ENCODE measurements at places on chromosomes 6 and 20.

DNA sequence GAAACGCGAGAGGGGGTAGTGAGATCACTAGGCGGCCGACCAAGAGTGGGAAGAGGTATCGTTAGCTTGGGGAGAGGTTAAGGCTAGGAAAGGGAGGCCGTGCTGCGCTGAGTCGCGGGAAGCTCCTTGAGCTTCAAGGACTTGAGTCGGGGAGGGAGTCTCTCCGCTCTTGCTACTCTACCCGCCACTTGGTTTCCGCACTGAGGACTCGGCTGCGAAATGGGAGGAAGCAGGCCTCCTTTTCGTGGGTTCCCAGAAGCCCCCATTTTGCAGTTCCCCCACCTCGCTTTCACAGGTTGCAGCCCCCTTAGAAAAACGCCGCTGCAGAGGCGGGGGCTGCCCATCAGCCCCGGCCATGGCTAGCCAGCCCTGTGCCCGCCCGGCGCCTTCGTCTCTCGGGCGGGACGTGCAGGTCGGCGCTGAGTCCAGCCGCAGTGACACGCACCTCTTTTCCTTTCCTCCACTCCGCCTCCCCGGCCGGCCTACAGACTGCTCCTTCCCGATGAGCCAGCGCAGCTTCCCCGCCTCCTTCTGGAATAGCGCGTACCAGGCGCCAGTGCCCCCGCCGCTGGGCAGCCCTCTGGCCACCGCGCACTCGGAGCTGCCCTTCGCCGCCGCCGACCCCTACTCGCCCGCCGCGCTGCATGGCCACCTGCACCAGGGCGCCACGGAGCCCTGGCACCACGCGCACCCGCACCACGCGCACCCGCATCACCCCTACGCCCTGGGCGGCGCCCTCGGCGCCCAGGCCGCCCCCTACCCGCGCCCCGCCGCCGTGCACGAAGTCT is 4.9 kb downstream of the VGLL2 start:
- DNase-seq = no peak

DNA sequence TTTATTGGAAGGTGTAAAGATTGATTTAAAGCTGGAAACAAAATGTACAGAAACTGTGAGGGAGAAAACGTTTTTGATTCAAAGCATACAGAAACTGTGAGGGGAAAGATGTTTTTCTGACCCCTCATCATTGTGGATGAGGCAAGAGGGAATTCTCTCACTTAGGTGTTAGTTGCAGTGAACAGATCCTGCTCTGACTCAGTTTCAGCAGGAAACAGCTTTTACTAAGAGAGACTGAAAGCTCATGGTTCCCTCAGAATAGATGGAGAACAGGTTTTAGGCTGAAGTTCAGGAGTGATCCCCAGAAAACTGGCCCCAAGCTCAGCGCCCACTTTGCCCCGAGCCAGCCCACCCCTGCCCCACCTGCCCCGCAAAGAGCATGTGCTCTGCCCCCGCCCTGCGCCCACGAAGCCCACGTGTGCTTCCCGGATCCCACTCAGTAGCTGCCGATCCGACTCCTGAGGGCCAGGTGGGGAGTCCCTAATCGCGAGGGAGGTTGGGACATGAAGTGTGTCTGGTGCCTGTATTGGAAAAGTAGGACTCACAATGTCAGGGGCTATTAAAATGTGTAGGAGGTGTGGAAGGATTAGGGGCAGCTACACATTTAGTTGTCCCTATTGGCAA is 41.2 kb downstream of the DUSP22 start:
- no peak for DNase-seq

DNA sequence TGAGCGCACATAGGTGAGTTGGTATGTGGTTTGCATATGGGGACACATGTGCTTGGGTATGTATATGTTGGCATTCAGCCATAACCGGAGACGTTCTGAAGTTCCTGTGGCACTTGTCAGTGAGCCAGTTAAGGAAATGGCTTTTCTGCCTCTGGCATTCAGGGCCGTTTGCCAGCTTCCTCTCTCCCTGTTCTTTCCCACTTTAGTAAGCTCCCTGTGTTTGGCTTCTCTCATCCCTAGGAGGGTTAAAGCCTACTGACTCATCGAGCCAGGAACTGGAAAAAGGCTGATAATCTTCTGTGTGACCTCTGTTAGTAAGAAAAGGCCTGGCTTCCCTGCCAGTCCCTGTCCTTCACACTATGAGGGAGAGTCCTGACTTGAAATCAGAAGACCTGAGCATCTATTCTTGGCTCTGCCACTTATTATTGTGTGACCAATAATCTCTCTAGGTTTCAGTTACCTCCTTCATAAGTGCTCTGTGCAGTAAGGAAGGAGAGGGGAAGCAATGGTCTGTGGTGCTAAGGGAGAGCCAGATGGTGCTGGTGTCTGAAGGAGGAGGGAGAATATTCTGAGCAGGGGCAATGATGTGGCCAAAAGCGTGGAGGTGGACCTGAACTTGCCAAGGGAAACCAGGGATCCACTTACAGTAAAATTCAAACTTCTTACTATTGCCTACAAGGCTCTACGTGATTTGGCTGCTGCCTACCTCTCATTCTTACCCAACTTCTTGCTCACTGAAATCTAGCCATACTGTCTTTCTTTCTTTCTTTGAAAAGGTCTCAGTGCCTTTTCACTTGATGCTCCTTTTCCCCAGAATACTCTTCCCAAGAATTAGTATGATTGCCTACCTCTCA is 31.4 kb downstream of the ACSS2 start:
- DNase-seq = peak; percentile 20

DNA sequence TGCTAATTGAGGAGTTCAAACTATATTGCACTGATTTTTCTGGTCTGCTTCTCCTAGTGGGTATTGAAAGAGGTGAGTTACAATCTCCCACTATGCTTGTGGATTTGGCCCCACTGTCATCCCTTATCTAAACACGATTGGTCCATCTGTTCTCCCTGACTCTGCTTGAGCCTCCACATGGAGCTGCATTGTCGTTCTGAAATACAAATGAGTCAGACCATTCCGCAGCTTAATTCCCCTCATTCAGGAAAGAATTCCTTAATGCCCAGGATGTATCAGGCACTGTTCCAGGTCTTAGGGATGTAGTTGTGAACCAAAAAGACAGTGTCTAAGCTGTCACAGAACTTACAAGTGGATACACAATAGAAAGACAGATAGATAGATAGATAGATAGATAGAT is 461.9 kb downstream of the QKI start:
- DNase-seq = no peak

DNA sequence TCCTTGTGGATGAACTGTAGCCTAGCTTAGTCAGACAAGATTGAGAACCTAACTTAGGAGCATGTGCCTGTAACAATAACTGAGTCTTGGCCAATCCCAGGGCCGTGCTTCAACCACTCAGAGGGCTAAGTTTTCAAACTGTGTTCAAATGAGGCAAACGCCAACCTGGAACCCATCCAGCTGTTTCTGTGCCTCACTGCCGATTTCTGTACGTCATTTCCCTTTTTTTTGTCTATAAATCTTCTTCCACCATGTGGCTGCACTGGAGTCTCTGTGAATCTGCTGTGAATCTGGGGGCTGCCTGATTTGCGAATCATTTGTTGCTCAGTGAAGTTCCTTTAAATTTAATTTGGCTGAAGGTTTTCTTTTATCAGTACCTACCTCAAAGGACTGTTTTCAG is 115.0 kb upstream of the CHD6 start:
- DNase-seq = no peak

GRCh38 chr6:57209030-57209429 is 13.1 kb downstream of the RAB23 start:
- DNase-seq = no peak

GRCh38 chr6:42818878-42819277 is 37.0 kb downstream of the BICRAL start:
- no peak for DNase-seq

Measured in hematopoietic multipotent progenitor cell treated with erythropoietin and hydrocortisone succinate and interleukin-3 and kit ligand, for 15 days (in vitro differentiated cells).